ENCODE measurements at places on chromosomes 2 and 18.
A peak's percentile ranks its signal among the peaks of the same experiment; 100 is the strongest.

DNA sequence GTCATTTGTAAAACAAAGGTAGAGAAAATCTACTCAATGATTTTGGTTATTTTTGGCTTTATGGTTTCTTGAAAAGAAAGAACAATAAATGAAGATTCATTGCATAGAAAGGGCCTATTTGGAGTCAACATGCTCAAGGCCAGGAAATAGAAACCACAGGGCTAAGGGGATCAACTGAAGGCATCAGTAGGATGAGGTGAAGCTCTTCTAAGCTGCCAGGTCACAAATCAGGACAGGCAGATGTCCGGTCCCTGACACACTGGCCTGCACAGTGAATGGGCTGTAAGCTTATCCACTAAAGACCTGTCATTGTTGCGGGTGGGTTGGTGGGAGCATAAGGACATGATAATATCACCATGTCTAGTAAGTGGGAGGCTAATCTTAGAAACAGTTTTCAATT is 31.6 kb upstream of the RNF138 start:
- H3K4me3 ChIP-seq: no peak overlapping the region
- H3K27ac ChIP-seq: no peak overlapping the region
- H3K4me1 ChIP-seq: no peaks in the 10 kb centered on the region
- no peak for DNase-seq
- no peaks in the 10 kb centered on the region for H3K36me3 ChIP-seq

GRCh38 chr2:233349005-233349998 is 5.0 kb upstream of the DGKD start:
- H3K4me3 ChIP-seq: no peak overlapping the region
- H3K36me3 ChIP-seq: no peaks in the 10 kb centered on the region
- H3K4me1 ChIP-seq: peaks cover 6% of the 10 kb centered on the region

GRCh38 chr2:177204417-177204816 is 8.2 kb upstream of the HNRNPA3 start:
- H3K27ac ChIP-seq: peak overlapping the region; percentile 46
- H3K4me3 ChIP-seq: no peak overlapping the region
- H3K27me3 ChIP-seq: no peaks in the 10 kb centered on the region

DNA sequence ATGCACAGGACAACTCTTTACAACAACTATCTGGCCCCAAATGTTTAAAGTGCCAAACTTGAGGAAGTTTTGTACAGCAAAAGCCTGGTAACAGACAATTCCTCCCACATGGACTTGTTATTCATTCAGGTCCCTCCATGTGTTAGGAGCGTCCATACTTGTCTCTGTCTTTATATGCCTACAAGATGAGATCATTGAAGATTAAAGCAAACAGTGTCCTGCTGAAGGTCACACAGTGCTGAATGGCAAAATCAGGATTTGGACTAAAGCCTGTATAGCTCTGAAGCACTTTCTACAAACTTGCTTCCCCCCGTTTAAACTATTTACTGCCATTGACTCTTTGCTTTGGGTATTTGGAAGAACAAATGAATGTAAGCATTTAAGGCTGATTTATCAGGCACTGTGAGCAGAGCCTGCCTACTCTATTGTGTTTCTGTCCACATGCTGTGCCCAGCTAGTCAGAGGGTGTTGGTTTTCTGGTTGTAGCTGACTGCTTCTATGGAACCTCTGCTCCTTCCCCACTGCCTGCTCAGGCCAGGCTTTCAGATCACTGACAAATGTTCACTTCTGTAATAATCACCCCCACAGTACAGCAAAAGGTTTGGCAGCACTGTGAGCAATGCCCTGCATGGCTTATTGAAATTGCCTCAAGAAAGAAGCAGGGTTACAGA is 274.3 kb downstream of the THSD7B start:
- no peaks in the 10 kb centered on the region for H3K4me1 ChIP-seq
- no peaks in the 10 kb centered on the region for H3K27me3 ChIP-seq
- no peaks in the 10 kb centered on the region for H3K36me3 ChIP-seq
- H3K27ac ChIP-seq: no peak overlapping the region
- DNase-seq: no peak

DNA sequence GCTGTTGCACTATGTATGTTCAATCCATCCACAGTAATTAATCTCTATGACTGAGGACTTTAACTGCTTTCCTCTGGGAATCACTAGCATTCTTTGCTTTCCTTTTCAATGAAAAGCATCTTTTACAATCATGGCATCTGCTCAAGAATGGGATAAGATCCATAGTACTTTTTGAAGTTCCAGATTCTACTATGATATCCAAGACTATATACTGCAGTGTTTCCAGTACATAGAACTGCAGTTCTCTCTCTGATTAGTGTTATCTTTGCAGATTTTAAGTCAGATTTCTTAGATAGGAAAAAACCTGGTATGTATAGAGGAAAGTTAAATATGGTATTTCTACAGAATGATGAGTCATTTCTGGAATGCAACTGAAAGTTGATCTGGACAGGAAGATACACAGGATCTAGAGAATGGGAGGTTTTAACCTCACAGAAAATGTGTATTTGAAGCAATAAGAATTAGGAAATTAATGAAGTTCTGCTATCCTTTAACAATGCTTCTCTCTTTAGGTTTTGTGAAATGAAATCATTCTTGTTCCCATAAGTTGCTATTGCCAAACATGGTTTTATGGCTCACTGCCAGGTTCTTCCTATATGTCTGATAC is 670.7 kb downstream of the ERBB4 start:
- H3K4me1 ChIP-seq: no peaks in the 10 kb centered on the region
- H3K27me3 ChIP-seq: no peaks in the 10 kb centered on the region
- no peak overlapping the region for H3K4me3 ChIP-seq
- DNase-seq: no peak

DNA sequence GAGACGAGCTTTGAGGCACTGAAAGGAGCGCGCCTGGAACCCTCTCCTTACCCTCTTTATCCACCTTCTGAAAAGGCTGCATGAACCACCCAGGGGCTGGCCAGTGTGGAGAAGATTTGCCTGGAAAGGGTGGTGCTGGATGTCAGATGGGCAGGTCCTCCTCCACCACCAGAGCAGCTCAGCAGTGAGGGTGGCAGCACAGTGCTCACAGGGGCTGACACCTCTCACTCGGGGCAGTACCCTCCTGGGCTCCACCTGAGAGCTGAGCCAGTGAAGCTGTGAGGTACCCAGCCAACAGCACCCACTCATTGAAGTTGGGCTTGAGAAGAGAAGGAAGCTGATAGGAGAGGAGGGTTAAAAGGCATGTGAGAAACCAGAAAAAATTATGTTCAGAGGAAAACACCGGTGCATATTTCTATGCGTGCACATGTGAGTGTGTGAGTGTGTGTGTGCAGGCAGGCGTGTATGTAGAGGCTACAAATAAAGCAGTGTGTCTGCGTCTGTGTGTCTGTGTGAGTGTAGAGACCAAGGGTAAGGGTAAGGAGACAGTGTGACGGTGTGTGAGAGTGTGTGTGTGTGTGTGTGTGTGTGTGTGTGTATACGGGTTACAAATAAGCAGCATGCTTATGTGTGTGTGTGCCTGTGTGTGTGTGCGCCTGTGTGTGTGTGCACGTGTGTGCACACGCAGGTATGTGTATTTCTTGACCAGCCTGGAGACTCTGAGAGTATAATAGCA is 40.7 kb downstream of the TEX44 start:
- H3K27ac ChIP-seq: no peak overlapping the region
- H3K4me3 ChIP-seq: no peak overlapping the region
- no peaks in the 10 kb centered on the region for H3K4me1 ChIP-seq
- H3K27me3 ChIP-seq: no peaks in the 10 kb centered on the region
- no peak for DNase-seq

DNA sequence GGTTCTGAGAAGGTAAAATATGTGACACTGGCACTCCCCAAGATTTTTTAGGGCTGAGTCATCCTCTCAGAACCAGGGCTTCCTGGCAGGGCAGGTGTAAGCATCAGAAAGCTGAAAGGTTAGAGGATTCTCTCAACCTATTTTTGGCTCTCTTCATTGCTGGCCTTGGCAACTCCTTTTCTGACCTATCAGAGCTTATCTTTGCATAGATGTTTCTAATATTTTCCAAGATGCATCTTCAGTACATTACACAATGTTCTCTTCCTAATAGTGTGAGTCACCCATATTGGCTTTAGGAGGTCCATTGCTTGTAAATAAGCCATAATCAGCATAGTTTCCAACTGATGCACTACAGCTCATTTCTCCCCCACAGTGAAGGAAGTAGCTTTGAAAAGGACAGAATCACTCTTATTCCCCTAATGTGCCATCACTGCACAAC is 2008.4 kb upstream of the PIK3C3 start:
- DNase-seq: peak; percentile 20
- H3K27ac ChIP-seq: no peak overlapping the region
- no peaks in the 10 kb centered on the region for H3K4me1 ChIP-seq
- no peaks in the 10 kb centered on the region for H3K27me3 ChIP-seq
- no peak overlapping the region for H3K4me3 ChIP-seq
- H3K36me3 ChIP-seq: no peaks in the 10 kb centered on the region

- no peaks in the 10 kb centered on the region for H3K36me3 ChIP-seq
- H3K27me3 ChIP-seq: no peaks in the 10 kb centered on the region
- no peak for DNase-seq
- peaks cover 2% of the 10 kb centered on the region for H3K4me1 ChIP-seq
Measured at GRCh38 chr2:58899692-58900091, 658.6 kb upstream of the FANCL start.

- DNase-seq: no peak
- no peak overlapping the region for H3K27ac ChIP-seq
- H3K27me3 ChIP-seq: no peaks in the 10 kb centered on the region
- no peak overlapping the region for H3K4me3 ChIP-seq
- peaks cover 7% of the 10 kb centered on the region for H3K4me1 ChIP-seq
Measured at GRCh38 chr2:97967216-97967592, 28.5 kb downstream of the TMEM131 start.

DNA sequence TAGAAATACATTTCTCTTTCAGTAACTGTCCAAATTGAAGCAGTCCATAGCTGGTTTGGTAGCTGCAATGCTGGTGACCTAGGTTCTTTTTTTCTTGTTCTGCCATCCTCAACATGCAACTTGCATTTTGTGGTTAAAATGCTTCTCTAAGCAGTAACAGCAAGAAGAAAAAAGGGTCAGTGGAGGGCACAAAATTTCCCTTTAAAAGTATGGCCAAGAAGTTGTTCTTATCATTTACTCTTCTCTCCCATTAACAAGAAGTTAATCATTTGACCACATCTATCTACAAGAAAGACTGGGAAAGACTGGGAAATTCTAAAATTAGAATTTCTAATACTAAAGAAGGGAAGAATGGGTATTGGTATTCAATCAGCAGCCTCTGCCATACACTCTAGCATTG is 569.9 kb downstream of the CPS1 start:
- H3K27ac ChIP-seq: no peak overlapping the region
- no peak for DNase-seq
- no peaks in the 10 kb centered on the region for H3K27me3 ChIP-seq

GRCh38 chr2:136065384-136065783 is 52.6 kb downstream of the CXCR4 start:
- no peaks in the 10 kb centered on the region for H3K27me3 ChIP-seq
- no peak for DNase-seq
- H3K36me3 ChIP-seq: no peaks in the 10 kb centered on the region
- H3K4me1 ChIP-seq: no peaks in the 10 kb centered on the region
- H3K27ac ChIP-seq: no peak overlapping the region

GRCh38 chr2:201937343-201937742 is 96.3 kb upstream of the FZD7 start:
- no peaks in the 10 kb centered on the region for H3K36me3 ChIP-seq
- peak; percentile 63 for DNase-seq
- H3K4me3 ChIP-seq: no peak overlapping the region
- no peaks in the 10 kb centered on the region for H3K4me1 ChIP-seq
- no peak overlapping the region for H3K27ac ChIP-seq
- H3K27me3 ChIP-seq: no peaks in the 10 kb centered on the region

- H3K36me3 ChIP-seq: no peaks in the 10 kb centered on the region
- no peaks in the 10 kb centered on the region for H3K27me3 ChIP-seq
- no peak for DNase-seq
- no peak overlapping the region for H3K27ac ChIP-seq
Measured at GRCh38 chr2:29139152-29139551, 23.9 kb downstream of the CLIP4 start.

- H3K27ac ChIP-seq: no peak overlapping the region
- no peaks in the 10 kb centered on the region for H3K4me1 ChIP-seq
- no peak overlapping the region for H3K4me3 ChIP-seq
Measured at GRCh38 chr2:129464631-129465030, 514.8 kb upstream of the RAB6C start.

GRCh38 chr2:8606649-8607550 is 75.0 kb upstream of the ID2 start:
- H3K4me3 ChIP-seq: no peak overlapping the region
- no peaks in the 10 kb centered on the region for H3K4me1 ChIP-seq
- H3K36me3 ChIP-seq: no peaks in the 10 kb centered on the region
- no peak for DNase-seq
- H3K27ac ChIP-seq: no peak overlapping the region

GRCh38 chr2:45166229-45166890 is 157.1 kb upstream of the SIX2 start:
- peaks cover 9% of the 10 kb centered on the region for H3K4me1 ChIP-seq
- no peaks in the 10 kb centered on the region for H3K36me3 ChIP-seq
- no peak overlapping the region for H3K4me3 ChIP-seq
- DNase-seq: no peak
- no peak overlapping the region for H3K27ac ChIP-seq

DNA sequence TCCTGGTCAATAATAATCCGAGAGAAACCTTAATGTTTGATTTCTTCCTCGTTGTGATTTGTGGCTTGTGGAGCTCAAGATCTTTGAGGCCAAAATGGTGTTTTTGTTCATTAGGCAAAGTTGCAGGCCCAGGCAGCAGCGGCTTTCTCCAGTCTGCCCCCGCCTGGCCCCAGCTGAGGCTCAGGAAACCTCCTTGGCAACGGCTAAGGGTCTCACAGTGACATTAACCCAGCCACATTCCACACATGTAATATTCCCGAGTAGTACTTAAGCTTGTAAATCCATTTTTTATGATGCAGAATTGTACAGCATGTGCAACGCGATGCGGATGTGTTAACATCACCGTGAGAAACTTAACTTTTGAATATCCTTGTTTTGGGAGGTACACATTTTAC is 200.1 kb downstream of the BCL11A start:
- no peaks in the 10 kb centered on the region for H3K4me1 ChIP-seq
- H3K36me3 ChIP-seq: no peaks in the 10 kb centered on the region
- H3K4me3 ChIP-seq: no peak overlapping the region

GRCh38 chr2:239967553-239968036 is 57.5 kb downstream of the NDUFA10 start:
- no peak overlapping the region for H3K27ac ChIP-seq
- no peak overlapping the region for H3K4me3 ChIP-seq
- H3K36me3 ChIP-seq: no peaks in the 10 kb centered on the region
- peak; percentile 69 for DNase-seq
- H3K27me3 ChIP-seq: no peaks in the 10 kb centered on the region

GRCh38 chr2:134190807-134191203 is 63.1 kb upstream of the MGAT5 start:
- no peak overlapping the region for H3K4me3 ChIP-seq
- no peaks in the 10 kb centered on the region for H3K36me3 ChIP-seq
- no peak overlapping the region for H3K27ac ChIP-seq
- no peak for DNase-seq
- peaks cover 15% of the 10 kb centered on the region for H3K4me1 ChIP-seq

GRCh38 chr2:220071696-220072095 is 444.3 kb downstream of the SLC4A3 start:
- no peak overlapping the region for H3K27ac ChIP-seq
- no peaks in the 10 kb centered on the region for H3K27me3 ChIP-seq
- no peak for DNase-seq
